CD4-positive, alpha-beta T cell treated with Interferon alpha-2 for 1 hour (primary cell): ENCODE measurements at places on chromosomes 3 and 15.

- DNase-seq: no peak
Observed at GRCh38 chr3:108669208-108669607, 79.7 kb downstream of the DZIP3 start.

GRCh38 chr3:85740561-85740960 is 781.8 kb downstream of the CADM2 start:
- no peak for DNase-seq

- no peak for DNase-seq
Observed at GRCh38 chr15:82020625-82021394, 25.0 kb downstream of the MEX3B start.

DNA sequence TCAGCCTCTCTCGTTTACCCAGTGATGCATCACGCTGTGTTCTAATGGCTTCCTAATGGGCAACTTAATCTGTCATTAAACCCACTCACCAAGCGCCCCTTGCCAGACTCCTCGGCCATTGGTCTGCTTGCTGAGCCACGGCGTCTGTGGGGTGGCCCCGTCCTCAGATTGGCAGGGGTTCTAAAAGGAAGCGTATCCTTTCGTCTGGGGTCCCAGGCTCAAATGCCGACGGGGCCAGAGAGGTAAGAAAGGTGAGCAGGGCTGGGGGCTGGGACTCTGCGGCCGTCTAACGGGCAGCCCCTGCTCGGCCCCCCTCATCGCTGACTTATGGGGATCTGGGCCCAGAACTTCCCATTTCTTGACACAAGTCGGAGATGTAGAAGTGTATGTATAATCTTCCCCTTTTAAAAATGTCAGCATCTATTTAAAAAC is 315.1 kb upstream of the PROK2 start:
- DNase-seq: no peak

- no peak for DNase-seq
Observed at GRCh38 chr3:188240189-188240981, 86.4 kb downstream of the LPP start.
